ENCODE measurements at places on chromosomes 13 and 19. TPM values are rescaled to one million over a fixed set of nuclear protein-coding genes. Genes with fewer than 3 reads are reported as not detected.

SPRED3 gene
- 3.8 TPM for total RNA-seq

GRCh38 chr19:423691-424466 is 14.9 kb upstream of the C2CD4C start:
- DNase-seq = no peak

GRCh38 chr19:1826557-1827521 is 14.8 kb upstream of the ATP8B3 start:
- DNase-seq = no peak

TMC4 gene
- total RNA-seq = 2.8 TPM

Data from activated CD4-positive, alpha-beta memory T cell treated with anti-CD3 and anti-CD28 coated beads, Interleukin-2, amount 10 ng/mL, durations not matched to agents 7 days and 5 days (primary cell).